ENCODE measurements at places on chromosomes 5 and 9. TPM values are rescaled to one million over a fixed set of nuclear protein-coding genes. Genes with fewer than 3 reads are reported as not detected.

MCCC2 gene
- total RNA-seq, result 35.0 TPM

GFI1B gene
- total RNA-seq, result 1.1 TPM

MEIKIN gene
- 1.9 TPM for total RNA-seq

PHF24 gene
- 7.7 TPM for total RNA-seq

LCN15 gene
- not detected for total RNA-seq

FABP6 gene
- total RNA-seq, result 2.8 TPM

TOPORS gene
- total RNA-seq, result 42.3 TPM

DMRTA1 gene
- 1.1 TPM for total RNA-seq

ABCA1 gene
- total RNA-seq, result 38.5 TPM

MEGF9 gene
- 29.0 TPM for total RNA-seq

KCNT1 gene
- total RNA-seq, result 14.7 TPM

C9orf85 gene
- 22.4 TPM for total RNA-seq

SLC34A1 gene
- total RNA-seq, result not detected

PELO gene
- total RNA-seq, result 29.3 TPM

LOX gene
- 22.5 TPM for total RNA-seq

PCA3 gene
- total RNA-seq, result 0.39 TPM

PTPN3 gene
- total RNA-seq, result 2.3 TPM

GRCh38 chr5:78591972-78592700, 56.4 kb downstream of the LHFPL2 start:
- DNase-seq, result no peak

DNA sequence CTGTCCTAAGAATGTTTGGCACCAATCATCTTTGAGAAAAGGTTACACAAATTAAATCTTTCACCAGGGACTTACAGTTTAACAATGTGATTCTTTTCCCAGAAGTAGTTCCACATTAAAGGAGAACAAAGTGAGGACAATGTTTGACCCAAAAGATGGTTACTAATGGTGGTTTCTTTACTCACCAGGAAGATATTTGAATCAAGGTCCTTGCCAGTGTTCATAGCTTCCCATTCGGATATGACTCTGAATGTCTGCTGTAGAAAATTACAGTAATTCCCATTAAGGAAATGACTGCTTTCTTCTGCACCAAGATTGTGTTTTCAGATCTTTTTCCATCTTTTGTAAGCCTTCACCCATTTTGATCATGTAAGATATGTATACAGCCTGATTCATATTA, 114.6 kb upstream of the ADAMTSL1 start:
- DNase-seq, result no peak

DNA sequence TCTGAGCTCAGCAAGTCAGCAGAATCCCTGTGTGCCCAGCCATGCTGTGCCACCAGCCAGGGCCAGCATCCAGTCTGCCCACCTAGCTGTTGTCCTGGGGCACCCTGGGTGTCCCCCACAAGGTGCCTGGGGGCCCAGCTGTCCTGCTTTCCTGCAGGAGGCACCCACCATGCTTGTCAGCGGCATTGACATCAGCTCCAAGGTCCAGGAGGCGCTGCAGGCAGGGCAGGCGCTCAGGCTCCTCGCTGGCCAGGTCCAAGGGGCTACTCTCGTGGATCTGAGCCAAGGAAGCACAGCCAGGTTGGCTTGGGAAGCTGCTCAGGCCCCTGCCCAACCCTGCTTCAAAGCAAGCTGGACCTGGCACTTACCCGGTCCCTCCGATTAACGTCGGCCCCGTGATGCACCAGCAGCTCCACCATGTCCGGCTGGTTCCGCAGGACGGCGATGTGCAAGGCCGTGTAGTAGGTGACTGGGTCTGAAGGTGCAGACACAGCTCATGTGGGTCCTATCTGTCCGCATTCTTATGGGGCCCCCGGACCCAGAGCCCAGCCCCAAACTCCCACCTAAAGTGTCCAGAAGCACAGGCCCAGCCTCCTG, 2.8 kb downstream of the ASB6 start:
- DNase-seq, result no peak

GRCh38 chr9:85040821-85041465, 371.4 kb downstream of the NTRK2 start:
- peak; percentile 79 for DNase-seq

GRCh38 chr5:116650544-116650943, 75.9 kb upstream of the SEMA6A start:
- DNase-seq, result peak; percentile 69

GRCh38 chr9:122225312-122226141, 3.2 kb downstream of the LHX6 start:
- DNase-seq, result no peak

- DNase-seq, result no peak
Observed at GRCh38 chr5:133222040-133222439, 170.2 kb downstream of the HSPA4 start.

DNA sequence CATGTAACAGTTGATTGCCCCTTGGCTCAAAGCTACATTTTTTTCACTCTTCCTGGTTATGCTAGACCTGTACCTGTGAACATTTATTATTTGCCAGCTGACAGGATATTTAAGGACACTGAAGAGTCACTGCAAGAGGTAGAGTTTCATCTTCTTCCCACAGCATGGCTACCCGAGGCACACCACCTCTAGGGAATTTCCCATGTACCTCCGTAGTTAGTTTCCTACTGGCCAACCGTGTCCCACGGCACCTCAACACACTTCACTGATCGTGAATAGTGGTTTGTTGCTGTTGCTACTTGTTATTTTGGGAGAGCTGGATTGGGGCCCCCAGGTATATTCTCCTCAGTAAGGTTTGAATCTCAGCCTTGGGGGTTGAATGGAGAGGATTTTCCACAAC, 648.6 kb downstream of the SEMA5A start:
- no peak for DNase-seq

- DNase-seq, result peak; percentile 89
Observed at GRCh38 chr9:34579104-34579807, 10.3 kb downstream of the CNTFR start.

- no peak for DNase-seq
Observed at GRCh38 chr5:65120371-65120967, 351.7 kb downstream of the CWC27 start.

GRCh38 chr5:150068071-150068470, 18.3 kb downstream of the CSF1R start:
- DNase-seq, result no peak

GRCh38 chr9:928363-929042, 48.0 kb upstream of the DMRT3 start:
- DNase-seq, result no peak

- DNase-seq, result no peak
Observed at GRCh38 chr5:179980767-179981166, 73.1 kb upstream of the TBC1D9B start.

DNA sequence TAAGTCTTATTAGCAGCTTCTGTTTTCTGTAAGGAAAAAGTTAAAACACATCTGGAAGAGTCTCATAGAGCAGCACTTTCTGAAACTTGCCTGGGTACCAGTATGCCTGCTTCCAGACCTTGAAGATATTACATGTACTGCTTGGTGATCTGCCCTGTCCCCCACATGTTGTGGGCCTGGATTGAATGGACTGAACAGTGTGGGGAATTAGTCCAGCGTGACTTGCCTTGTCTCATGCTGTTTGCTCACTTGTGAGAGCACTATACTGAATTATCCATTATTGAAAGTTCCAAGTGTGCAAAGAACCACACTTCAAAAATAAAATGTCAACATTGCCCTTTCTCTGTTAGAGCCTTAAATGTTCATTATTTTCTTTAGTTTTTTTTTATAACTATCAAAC, 8.9 kb downstream of the CTNNA1 start:
- no peak for DNase-seq

- no peak for DNase-seq
Observed at GRCh38 chr5:675871-676698, 17.1 kb downstream of the TPPP start.

DNA sequence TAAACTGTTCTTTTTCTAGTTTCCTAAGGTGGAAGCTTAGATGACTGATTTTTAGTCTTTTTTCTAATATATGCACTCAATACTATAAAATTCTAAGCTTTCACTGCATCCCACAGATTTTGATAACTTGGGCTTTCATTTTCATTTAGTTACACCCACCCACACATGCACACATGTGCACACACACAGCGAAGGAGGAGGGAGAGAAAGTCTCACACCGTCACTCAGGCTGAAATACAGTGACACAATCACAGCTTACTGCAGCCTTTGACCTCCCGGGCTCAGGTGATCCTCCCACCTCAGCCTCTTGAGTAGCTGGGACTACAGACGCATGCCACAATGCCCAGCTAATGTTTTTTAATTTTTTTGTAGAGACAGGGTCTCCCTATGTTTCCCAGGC, 96.5 kb downstream of the SMIM23 start:
- no peak for DNase-seq

DNA sequence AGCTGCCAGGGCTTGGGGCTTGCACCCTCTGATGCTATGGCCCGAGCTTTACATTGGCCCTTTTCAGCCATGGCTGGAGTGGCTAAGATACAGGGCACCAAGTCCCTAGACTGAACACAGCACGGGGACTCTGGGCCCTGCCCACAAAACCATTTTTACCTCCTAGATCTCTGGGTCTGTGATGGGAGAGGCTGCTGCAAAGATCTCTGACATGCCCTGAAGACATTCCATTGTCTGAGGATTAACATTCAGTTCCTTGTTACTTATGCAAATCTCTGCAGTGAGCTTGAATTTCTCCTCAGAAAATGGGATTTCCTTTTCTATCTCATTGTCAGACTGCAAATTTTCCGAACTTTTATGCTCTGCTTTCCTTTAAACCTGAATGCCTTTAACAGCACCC, 337.0 kb upstream of the SMC2 start:
- DNase-seq, result no peak

GRCh38 chr5:93595420-93596147, 12.6 kb downstream of the NR2F1 start:
- DNase-seq, result no peak

DNA sequence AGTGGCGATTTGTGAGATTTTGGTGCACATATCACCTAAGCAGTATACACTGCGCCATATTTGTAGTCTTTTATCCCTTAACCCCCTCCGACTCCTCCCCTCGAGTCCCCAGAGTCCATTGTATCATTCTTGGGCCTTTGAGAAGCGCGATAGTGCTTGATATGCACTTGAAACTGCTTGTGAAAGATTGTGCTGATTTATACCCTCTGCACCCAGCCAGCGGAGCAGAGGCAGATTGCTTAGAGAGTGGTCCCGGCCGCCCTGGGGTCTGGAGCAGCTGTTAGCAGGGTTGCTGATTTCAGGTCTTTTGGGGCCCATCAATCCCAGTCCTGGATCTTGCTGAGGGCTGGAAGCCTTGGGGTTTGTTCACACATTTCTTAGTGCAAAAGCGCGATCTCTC, 13.0 kb upstream of the FAM240B start:
- DNase-seq, result no peak

- DNase-seq, result no peak
Observed at GRCh38 chr9:18707061-18707461, 233.1 kb downstream of the ADAMTSL1 start.

- no peak for DNase-seq
Observed at GRCh38 chr5:173830421-173830820, 57.7 kb upstream of the CPEB4 start.

DNA sequence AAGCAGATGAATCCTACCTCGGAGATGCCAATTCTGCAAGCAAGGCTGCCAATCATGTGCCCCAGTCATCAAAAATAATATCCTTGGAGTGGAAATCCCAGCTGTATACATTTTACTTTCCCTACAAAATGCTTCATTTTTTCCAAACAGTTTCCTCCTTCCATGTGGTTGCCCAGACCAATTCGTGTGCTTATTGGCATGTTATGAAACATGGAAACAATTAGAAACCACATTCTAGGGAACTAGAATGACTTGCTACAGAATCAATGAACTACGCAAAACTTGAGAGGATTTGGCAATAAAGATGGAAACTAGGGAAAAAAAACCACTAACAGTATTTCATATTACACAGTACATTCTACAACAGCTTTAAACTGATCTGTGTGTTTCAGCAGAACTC, 584.5 kb upstream of the DMAC1 start:
- no peak for DNase-seq

DNA sequence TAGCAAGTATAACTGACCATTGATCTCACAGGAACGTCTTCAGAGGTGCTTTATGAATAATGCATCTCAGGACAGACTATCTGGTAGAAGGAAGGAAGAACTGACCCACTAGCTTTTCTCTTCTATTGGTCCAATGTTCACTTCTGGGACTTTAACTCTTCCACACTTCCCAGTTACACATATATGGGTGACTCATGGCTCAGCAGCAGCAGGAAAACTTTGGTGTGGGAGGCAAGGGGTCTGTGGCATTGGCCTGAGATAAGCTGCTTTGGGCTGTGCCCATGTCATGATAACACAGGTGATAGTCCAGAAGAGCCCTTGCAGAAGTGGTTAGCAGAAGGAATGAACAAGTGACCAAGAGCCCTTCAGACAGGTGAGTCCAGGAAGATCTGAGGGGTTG, 148.8 kb downstream of the RAB3C start:
- no peak for DNase-seq

DNA sequence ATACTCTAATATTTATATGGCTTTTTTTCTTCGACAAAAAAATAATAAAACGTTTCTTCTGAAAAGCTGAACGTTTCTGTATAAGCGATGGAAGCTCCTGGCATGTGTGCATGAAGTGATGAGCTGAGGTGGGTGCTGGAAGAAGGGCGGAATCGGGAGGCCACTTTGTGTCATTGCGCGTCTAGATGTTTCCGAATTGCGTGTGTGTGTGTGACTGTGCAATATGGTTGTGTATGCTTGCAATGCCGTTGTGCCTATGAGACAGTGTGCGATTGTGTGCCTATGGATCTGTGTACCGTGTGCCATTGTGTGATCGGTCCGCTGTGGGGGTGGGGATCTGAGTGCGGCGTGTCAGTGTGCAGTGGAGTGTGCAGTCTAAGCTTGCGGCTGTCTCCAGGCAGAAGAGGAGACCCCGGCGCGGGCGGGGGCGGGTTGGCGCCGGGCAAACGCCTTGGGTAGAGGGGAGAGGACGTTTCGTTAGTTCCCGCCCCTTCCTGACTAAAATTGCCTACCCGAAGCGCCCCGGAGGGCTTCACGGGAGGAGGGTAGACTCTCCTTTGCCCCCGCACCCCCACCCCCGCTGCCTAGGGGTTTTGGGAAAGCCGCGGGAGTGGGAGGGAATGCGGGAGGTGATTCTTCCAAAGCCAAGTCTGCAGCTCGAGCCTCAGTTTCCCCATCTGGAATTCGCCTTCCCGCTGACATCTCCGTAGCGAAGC, 24.2 kb downstream of the PCDHGC5 start:
- no peak for DNase-seq

- no peak for DNase-seq
Observed at GRCh38 chr9:70514273-70514672, 99.8 kb upstream of the KLF9 start.

DNA sequence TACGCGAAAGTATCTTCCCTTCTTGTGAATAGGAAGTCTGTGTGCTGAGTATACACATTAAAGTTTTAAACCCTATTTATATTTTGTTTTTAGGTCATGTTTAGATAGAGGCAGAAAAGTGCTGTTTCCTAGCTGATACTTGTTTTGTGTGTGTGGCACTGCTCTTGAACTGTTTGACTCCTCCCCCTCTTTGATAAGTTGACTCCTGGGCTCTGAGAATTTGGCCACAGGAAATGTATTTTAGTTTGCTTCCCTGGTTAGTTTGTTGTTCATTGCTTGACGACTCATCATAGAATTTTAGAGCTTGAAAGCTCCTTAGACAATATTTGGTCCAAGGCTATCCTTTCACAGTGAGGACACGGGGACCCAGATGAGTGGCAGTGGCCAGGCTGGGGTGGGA, 2.0 kb upstream of the CDC14B start:
- no peak for DNase-seq
